Activated T-helper 2 cell treated with anti-CD3 and anti-CD28 coated beads, Interferon-gamma antibody, Interleukin-2, Interleukin-4, amounts not matched to agents 10 μg/mL and 5 μg/mL and 100 μg/mL, durations not matched to agents 14 hours and 24 hours and 36 hours (primary cell): ENCODE measurements at places on chromosomes 5 and 9. TPM values are rescaled to one million over a fixed set of nuclear protein-coding genes. Genes with fewer than 3 reads are reported as not detected.

DNA sequence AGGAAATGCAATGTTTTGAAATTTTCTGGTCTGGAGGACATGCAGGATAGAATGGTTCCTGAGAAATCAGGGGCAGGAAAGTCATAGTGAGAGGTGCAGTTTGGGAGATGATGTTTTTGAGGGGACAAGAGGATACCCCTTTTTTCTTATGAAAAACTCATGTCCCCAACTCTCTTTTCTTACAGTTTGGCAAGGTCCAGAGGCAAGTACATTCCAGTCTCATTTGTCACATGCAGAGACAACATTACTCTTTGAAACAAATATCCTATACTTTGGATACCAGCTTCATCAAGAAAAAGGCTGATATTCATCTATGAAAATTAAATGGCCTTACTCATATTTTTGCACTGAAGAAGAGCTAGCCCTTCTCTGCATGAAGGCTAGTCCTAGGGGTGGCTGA is 48.2 kb downstream of the EQTN start:
- no peak for DNase-seq

The CEL gene
- 2.0 and 2.1 TPM in 2 replicates for total RNA-seq

The C9 gene
- not detected in 2 replicates for total RNA-seq

The GABRA1 gene
- not detected in 2 replicates for total RNA-seq

The PRDM9 gene
- total RNA-seq: not detected in 2 replicates

- no peak for DNase-seq
Measured at GRCh38 chr5:140321796-140322195, 18.9 kb upstream of the PFDN1 start.

- DNase-seq: no peak
Measured at GRCh38 chr5:169875731-169876130, 104.6 kb downstream of the INSYN2B start.

GRCh38 chr5:72308853-72309191 is 11.2 kb downstream of the MRPS27 start:
- no peak for DNase-seq

- no peak for DNase-seq
Measured at GRCh38 chr5:139378941-139379361, 4.1 kb downstream of the SLC23A1 start.

The SLCO6A1 gene
- total RNA-seq: not detected in 2 replicates

DNA sequence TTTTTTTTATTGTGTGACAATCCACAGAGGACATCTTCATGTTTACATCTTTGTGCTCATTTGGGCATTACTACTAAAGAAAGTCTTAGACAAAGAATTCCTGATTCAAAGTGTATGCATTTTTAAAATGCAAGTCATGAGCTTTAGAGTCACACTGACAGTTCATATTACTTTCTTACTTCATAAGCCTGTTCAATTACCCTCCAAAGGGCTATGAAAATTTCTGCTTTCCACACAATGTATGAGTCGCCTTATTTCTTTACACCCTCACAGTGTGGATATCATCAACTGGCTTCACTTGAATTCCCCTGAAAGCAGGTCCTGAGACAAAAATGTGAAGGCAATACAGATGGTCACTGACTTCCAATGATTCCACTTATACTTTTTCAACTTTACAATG is 280.4 kb upstream of the PTGER4 start:
- no peak for DNase-seq
